ENCODE measurements at places on chromosomes 4 and X.

- DNase-seq = no peak
Observed at GRCh38 chr4:128337863-128338262, 50.2 kb upstream of the PGRMC2 start.

DNA sequence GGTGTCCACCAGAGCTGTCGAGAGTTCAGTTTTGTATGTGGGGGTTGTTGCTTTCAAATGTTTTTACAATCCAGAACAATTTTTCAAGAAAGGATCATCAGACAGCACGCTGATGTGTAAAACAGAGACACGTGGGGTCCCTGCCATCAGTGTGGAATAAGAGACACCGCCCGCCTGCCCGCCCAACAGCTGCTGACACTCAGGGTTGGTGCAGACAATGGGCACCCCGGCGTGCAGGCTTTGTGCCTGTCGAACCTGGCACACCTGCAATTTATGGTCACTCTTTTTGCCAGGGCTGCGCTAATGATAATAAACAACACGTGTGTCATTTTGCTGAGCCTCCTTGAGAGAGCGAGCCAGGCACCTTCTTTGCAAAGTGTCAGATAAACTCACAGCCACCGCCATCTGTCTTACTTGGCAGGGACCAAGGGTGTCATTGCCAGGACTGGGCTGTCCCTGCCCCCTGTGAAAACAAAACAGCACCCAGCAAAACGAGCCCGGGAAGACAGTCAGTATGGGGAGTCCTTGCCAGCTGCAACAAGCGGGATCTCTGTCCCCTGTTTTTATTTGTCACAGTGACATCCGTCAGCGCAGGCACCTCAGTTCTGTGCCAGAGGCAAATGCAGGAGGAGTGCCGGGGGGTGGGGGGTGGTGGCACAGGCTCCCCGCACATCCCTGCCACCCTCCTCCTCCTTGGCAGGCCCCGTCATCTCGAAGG is 69.1 kb downstream of the PSAPL1 start:
- DNase-seq = no peak

GRCh38 chr4:157104541-157104940 is 28.6 kb downstream of the GLRB start:
- DNase-seq = no peak

- DNase-seq = no peak
Observed at GRCh38 chrX:64427787-64428186, 32.5 kb upstream of the MTMR8 start.

DNA sequence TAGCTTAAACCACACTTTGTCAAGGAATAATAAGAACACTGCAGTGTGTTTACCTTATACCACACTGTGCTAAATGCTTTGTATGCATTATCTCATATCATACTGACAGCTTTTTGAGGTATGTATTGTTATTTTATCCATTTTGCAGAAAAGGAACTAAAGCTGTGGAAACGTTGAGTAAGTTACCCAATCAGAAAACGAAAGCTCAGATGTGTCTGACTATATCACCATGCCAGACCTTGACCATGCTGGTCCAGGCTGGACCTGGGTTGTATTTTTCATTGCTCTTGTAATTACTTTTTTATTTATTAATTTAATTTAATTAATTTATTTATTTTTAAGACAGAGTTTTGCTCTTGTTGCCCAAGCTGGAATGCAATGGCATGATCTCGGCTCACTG is 2.1 kb downstream of the HSD17B11 start:
- no peak for DNase-seq

GRCh38 chrX:129641941-129642340 is 12.8 kb downstream of the APLN start:
- DNase-seq = no peak

GRCh38 chr4:158949099-158949498 is 153.8 kb upstream of the RAPGEF2 start:
- DNase-seq = no peak

DNA sequence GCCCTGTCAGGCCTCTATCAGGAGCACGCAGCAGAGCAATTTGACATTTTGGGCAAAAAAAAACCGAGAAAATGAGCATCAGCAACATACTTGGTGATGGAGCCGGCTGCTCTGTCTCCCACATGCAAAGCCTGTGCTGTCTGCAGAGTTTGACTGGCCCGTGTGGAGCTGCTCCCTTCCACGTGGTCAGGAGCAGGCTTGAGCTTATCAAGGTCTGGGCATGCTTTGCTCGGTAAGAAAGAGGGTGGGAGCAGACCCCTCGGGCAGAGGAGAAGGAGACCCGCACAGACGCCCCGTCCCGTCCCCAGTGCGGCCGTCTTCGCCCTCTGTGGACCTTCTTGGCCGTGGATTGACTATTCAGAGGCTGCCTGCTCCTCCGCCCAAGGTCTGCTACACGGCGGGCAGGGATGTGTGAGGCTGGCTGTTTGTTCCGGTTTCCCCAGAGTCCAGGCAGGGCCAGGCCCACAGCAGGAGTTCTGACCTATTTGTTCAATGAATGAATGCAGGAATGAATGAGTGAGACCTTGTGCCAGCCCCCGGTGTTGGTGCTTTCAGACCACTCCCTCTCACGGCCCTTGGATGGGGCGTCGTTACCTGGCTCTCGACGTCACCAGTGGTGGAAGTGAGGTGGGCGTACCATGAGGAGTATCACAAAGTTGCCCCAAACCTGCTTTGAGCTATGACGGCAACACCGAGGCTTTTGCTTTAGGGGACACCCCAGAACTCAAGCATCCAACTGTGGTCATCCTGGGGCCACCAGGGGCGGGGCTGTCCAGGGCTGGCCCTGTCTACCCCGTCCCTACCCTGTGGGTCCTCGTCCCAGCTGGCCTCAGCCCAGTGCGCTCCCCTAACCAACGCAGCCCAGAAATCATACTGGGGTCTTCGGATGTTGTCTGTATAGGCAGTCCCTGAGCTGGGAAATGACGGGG is 54.7 kb upstream of the ADRA2C start:
- no peak for DNase-seq

DNA sequence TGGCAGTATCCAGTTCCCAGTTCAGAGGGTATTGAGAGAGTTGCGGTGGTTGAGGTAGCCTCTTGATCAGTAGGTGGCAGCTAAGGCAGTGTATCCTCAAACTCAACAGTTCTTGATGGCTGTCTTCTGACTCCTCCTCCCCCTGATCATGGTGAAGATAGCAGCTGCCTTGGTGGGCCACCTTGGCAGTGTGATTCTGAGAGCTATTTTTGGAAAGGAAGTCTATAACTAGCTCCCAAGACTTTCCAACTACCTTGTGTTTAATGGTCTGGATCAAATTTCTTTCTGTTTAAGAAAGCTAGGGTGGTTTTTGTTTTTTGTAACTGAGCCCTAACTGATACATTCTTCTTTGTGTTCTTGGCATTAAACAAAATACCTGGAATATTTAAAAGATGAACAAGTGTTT is 10.5 kb upstream of the TBC1D19 start:
- no peak for DNase-seq

DNA sequence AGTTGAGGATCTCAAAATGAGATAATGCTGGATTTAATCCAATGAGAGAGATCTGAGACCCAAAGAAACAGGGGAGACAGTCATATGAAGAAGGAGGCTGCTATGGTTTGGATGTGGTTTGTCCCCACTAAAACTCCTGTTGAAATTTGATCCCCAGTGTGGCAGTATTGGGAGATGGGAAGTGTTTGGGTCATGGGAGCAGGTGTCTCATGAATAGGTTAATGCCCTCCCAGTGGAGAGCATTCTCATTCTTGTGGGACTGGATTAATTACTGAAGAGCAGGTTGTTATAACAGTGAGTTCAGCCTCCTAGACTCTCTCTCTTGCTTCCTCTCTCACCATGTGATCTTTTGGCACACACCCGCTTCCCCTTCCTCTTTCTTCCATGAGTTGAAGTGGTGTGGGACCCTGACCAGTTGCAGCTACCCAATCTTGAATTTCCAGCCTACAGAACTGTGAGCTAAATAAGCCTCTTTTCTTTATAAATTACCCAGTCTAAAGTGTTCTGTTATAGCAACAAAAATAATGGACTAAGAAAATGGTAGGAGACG is 70.3 kb downstream of the PPEF2 start:
- DNase-seq = no peak

GRCh38 chr4:6546681-6547447 is 28.1 kb upstream of the MAN2B2 start:
- no peak for DNase-seq

- DNase-seq = no peak
Observed at GRCh38 chr4:86247320-86247719, 112.5 kb downstream of the MAPK10 start.

- DNase-seq = no peak
Observed at GRCh38 chr4:150135134-150135772, 57.0 kb downstream of the DCLK2 start.

GRCh38 chr4:127362686-127363085 is 270.1 kb upstream of the INTU start:
- no peak for DNase-seq

- no peak for DNase-seq
Observed at GRCh38 chr4:174222266-174222872, 61.1 kb downstream of the FBXO8 start.

GRCh38 chr4:128853741-128854140 is 44.2 kb downstream of the JADE1 start:
- no peak for DNase-seq

GRCh38 chr4:52259978-52260377 is 208.9 kb downstream of the SPATA18 start:
- DNase-seq = no peak

GRCh38 chr4:137267024-137267423 is 265.3 kb downstream of the PCDH18 start:
- no peak for DNase-seq

GRCh38 chr4:138773321-138773720 is 242.3 kb upstream of the NOCT start:
- DNase-seq = no peak

GRCh38 chrX:134244043-134244442 is 7.1 kb downstream of the CCDC160 start:
- DNase-seq = no peak

DNA sequence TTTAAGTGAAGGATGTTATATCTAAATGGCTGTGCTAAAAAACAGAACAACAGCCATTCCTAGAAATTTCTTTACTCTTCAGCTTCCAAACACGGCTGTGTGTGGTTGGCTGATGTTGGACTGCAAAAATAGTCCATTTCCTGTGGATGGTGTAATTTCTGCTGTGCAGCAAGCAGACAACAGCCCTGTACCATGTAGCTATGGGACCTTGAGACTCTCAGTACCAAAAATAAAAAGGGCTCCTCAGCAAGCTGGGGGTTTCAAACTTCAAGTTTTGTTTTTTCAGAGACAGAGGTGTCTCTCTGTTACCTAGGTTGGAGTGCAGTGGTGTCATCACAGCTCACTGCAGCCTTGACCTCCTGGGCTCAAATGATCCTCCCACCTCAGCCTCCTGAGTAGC is 18.1 kb downstream of the CD40LG start:
- no peak for DNase-seq

DNA sequence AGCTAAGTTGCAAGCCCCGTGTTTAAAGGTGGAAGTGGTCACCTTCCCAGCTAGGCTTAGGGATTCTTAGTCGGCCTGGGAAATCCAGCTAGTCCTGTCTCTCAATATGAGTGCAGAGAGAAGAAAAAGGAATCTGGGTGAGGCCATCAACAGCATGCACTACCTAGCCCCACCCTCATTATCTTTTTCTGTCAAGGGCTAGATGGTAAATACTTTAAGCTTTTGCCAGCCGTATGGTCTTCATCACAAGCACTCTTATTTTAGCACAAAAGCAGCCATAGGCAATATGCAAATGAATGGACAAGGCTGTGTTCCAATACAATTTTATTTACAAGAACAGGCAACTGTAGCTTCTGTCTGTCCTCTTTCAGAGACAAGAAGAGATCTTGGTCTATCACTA is 282.9 kb downstream of the ZNF674 start:
- no peak for DNase-seq

DNA sequence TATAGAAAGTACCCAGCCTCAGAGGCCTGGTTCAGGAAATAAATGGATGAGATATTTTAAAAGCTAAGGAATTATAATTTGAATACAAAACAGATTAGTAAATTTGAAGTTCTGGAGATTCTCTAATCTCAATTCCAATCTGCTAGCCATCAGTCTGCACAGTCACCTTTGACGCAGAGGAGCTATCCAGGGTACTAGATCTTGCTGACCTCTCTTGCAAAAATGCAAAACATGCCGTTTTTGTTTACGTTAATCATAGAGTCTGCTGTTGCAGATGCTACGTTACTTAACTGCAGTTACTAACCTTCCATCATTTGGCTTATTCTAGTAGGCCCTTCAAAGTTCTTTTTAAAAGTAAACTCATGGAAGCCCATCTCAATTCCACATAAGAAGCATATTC is 10.4 kb downstream of the CCSER1 start:
- DNase-seq = no peak

GRCh38 chr4:84232309-84233095 is 266.6 kb downstream of the NKX6-1 start:
- no peak for DNase-seq

- DNase-seq = no peak
Observed at GRCh38 chr4:107740950-107741701, 21.1 kb upstream of the PAPSS1 start.

- no peak for DNase-seq
Observed at GRCh38 chr4:96708766-96709165, 868.9 kb downstream of the PDHA2 start.

DNA sequence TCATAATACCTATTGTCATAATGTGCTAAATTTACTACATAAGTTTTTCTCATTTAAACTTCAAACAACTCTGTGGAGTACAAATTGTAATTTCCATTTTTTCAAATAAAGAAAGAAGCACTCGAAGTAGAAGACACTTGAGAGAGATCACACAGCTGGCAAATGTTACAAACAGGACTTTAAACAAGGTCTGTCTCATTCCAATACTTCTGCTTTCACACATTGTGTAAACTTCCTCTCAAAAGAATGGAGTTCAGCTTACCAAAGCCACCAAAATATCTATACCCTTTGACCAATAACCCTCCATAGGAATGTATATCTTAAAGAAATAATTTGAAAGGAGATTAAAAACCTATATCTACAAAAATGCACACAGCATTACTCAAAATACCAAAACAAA is 88.3 kb downstream of the OPHN1 start:
- no peak for DNase-seq

DNA sequence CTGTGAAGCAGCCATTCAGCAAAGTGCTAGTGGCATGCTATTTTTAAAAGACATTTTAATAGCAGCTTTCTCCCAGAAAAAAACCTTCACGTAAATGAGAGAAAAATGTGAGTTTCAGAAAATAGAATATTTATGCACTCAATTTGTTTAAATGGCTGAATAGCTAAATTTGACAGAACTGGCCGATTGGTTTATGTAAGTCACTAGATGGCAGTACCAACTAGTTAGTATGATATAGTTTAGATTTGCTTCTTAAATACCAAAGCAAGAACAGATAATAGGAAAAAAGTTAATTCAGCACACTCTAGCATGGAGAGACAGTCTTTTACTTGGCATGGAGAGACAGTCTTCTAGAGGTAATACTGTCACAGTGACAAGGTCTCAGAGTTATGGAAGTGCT is 250.1 kb downstream of the SNCA start:
- no peak for DNase-seq

- DNase-seq = peak; percentile 67
Observed at GRCh38 chr4:6688879-6689505, 4.7 kb upstream of the S100P start.

DNA sequence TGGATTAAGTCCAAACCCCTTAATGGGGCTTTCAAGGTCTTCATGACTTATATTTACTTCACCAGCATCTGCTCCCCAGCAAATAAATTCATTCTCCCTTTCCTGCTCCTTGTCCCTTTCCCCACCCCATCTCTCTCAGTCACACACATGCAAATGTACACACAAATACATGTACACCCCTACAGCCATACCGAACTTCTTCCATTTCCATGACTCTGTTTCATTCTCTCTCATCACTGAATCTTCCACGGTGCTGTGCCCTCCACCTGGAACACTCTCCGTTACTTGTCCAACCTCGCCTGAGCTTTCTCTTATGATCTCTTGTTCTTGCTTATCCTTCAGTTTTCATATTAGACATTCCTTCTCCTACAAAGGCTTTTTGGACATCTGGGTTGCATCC is 22.0 kb upstream of the RPA4 start:
- DNase-seq = no peak

All from activated naive CD8-positive, alpha-beta T cell treated with anti-CD3 and anti-CD28 coated beads, Interleukin-2, amount 50 U/mL, for 16 hours (primary cell).